ENCODE measurements at places on chromosomes 7 and 10.

DNA sequence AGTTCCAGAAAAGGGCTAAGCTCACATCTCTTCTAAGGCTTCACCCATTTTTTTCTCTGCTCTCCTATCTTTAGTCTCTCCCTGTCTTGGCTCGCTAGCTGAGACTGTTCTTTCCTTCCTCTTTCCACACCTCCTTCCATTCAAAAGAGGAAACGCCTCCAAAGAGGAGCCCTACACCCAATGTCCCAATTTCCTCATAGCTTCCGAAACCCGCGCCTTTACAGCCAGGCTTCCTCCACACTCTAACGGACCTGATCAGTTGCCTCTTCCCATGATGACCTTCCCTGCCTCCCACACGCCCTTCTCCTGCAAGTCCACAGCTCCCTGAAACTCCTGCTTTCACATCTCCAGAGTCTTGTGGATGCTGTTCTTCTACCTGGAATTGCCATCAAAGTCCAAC is 71.7 kb downstream of the COBL start:
- DNase-seq = no peak

- DNase-seq = no peak
These were observed 80.4 kb downstream of the AUTS2 start for GRCh38 chr7:69678494-69679187.

GRCh38 chr10:79608505-79609375 is 2.0 kb upstream of the SFTPA1 start:
- peak; percentile 60 for DNase-seq

DNA sequence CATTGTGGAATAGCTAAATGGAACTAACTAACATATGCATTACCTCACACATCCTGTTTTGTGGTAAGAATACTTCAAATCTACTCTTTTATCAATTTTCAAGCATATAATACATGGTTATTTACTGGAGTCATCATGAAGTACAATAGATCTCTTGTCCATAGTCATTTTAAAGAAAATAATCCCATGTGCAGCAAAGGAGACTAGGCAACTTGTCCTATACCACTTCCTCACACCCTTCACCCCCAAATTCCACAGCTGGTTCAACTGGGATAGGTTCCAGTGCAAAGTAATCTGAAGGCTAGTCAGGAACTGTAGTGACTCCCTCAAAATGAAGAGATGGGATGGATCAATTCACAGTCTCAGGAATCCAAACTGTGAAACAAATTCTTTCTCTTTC is 176.1 kb downstream of the SGMS1 start:
- no peak for DNase-seq

GRCh38 chr10:22927166-22927565 is 687 bp upstream of the ARMC3 start:
- DNase-seq = no peak

- peak; percentile 59 for DNase-seq
These were observed 16.5 kb downstream of the AIFM2 start for GRCh38 chr10:70115948-70116682.

GRCh38 chr7:137563981-137564380 is 220.4 kb upstream of the PTN start:
- no peak for DNase-seq

DNA sequence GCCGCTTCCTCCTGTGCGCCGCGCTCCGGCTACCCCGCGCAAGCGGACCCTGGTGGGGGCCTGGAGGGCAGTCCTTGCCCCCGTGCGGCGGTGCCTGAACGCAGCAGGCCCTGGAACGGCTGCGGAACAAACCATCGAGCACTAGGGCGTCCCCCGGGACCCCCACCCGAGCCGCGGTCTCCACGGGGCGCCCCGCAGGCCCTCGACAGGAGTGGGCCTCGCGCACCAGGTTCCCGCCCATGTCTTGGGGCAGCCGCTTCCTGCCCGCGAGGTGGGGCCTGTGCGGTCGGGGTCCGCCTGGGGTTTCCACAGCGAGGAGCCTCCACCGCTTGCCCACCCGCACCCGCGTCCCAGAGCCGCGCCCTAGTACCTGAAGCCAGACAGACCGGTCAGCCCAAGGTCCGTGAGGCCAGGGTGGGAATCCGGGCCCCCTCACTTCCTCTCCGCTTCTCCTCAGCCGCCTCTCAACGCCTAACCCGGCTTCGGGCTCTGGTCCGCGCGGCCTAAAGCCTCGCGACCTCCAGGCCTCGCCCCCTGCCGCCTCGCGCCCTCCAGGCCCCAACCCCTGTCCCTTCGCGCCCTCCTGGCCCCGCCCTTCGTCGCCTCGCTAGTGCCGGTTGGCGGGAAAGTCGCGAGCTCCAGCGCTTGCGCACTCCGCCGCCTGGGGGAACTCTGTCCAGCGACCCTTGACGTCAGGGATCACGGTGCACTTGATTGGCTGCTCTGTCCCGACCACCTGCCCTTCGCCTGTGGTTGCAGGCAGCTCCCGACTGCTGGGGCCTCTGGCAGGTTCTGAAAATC is 7.0 kb upstream of the GBX1 start:
- no peak for DNase-seq

DNA sequence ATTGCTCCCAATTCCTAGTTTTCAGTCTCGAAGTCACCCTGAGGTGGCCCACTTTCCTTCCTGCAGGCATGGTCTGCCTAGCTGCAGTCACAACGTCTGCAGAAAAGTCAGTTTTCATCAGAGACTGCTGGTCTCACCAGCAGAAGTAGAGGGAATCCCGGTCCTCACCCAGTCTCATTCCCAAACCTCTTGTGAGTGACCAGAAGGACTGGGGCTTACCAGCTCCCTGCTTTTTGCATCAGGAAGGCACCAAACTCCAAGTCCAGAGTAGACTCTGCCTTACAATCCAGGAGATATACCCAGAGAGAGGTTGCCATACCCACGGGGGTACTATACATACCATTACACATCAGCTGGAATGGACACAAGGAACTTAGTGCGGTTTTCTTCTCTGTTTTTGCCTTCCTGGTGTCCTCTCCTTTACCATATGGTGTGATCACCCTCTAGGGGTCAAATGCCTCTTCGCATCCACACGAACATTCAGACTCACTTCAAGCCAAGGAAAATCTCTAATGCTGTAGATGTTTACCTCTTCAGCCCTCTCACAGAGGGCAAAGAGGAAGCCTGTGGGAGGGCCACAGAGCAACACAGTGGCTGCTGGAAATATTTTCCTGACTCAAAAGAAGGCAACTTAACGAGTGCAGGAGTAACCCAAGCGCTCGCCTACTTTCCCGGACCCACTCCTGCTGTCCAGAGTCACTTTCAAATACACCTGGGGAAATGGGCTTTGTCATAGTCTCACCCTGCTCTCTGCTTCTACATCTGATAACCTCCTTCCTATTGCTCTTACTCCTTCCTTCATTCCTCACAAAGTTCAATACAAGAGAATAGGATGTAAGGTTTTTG is 220.9 kb downstream of the C7orf25 start:
- no peak for DNase-seq
